ENCODE measurements at places on chromosomes 5 and 9.

- no peak for DNase-seq
Observed at GRCh38 chr5:66342341-66342880, 198.3 kb downstream of the SREK1 start.

GRCh38 chr5:24073107-24073506, 565.7 kb downstream of the PRDM9 start:
- DNase-seq = no peak

DNA sequence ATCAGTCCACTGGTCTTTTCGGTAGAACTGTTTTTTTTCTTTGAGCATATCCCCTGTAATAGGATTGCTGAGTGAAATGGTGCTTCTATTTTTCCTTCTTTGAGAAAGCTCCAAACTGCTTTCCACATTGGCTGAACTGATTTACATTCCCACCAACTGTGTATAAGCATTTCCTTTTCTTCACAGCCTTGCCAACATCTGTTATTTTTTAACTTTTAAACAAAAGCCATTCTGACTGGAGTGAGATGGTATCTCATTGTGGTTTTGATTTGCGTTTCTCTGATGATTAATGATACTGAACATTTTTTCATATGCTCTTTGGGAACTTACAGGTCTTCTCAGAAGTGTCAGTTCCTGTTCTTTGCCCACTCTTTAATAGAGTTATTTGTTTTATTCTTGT, 764.7 kb downstream of the MTRR start:
- no peak for DNase-seq

GRCh38 chr5:172701291-172701656, 60.2 kb downstream of the NEURL1B start:
- no peak for DNase-seq

- DNase-seq = no peak
Observed at GRCh38 chr5:14386884-14387624, 194.5 kb upstream of the OTULINL start.

- DNase-seq = no peak
Observed at GRCh38 chr5:74064225-74064624, 438.2 kb downstream of the ARHGEF28 start.

DNA sequence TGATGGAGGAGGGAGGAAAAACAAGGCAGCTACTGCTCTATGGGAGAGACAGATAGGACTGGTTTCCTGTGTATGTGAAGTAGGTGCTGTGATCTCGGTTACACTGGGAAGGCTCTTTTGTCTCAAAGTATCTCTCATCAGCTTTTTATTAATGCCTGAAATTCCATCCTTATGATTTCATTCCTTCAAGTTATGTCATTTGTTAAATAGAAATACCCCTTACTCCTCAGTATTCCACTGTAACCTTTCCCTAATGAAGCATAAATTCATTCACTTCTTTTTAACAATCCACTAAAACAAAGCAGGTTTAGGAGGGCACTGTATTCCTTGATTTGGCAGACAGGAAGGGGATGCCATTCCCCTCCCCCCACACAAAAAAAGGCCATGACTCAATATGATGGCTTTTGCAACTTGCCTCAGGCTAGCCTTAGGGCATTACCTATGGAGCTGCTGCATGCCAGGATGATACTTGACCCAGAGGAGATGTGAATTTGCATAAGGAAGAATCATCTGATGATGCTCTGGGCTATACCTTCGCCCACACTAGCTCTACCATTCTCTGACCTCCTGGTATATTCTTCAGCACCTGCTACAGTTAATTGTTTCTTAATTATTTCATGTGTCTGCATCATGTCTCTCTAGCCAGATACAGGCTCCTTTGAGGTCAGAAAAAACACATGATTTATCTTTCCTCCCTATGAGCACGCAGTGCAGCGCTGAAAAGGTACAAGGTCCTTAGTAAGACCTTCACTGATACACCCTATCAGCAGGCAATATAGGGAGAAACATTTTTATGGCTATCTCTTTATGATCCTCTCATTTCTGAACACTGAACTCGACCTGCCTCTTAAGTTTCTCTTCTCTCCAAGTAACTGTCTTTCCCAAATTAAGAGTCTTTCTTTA, 26.3 kb downstream of the NR3C1 start:
- DNase-seq = no peak

GRCh38 chr9:84667571-84668195, 1.8 kb upstream of the NTRK2 start:
- no peak for DNase-seq

GRCh38 chr9:135711391-135711790, 9.4 kb downstream of the KCNT1 start:
- no peak for DNase-seq

DNA sequence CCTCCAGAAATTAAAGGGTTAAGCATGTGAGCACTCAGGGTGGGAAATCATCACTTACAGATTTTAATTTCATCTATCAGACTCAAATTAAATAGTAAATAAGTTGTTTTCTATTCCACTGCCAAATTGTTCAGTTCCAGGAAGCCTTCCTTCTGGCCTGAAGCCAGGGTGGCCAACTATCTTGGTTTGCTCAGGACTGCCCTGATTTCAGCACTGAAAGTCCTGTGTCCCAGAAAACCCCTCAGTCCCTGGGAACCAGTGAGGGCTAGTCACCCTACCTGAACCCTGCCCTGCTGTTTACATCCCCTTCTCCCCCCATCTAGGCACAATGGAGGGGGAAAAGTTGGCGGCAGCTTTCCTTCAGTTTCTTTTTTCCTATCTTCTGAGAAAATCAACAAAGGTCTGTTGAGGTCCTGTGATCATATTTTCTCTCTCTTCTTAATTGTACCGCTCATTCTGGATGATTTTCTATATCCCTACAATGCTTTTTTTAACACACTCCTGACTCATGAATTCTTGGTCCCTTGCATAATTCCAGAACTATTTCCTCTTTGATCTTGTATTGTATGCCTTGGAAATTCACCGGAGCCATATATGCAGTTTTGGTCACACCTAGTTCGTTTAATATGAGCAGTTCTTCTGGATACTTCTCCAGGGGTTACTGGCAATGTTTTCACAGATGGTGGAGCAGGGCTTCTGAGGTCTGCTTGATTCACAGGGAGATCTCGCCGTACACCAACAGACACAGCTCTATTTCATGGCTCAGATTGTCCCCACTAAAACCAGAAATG, 103.8 kb downstream of the MAP1B start:
- DNase-seq = no peak

- DNase-seq = no peak
Observed at GRCh38 chr5:167987490-167988280, 303.8 kb upstream of the WWC1 start.

DNA sequence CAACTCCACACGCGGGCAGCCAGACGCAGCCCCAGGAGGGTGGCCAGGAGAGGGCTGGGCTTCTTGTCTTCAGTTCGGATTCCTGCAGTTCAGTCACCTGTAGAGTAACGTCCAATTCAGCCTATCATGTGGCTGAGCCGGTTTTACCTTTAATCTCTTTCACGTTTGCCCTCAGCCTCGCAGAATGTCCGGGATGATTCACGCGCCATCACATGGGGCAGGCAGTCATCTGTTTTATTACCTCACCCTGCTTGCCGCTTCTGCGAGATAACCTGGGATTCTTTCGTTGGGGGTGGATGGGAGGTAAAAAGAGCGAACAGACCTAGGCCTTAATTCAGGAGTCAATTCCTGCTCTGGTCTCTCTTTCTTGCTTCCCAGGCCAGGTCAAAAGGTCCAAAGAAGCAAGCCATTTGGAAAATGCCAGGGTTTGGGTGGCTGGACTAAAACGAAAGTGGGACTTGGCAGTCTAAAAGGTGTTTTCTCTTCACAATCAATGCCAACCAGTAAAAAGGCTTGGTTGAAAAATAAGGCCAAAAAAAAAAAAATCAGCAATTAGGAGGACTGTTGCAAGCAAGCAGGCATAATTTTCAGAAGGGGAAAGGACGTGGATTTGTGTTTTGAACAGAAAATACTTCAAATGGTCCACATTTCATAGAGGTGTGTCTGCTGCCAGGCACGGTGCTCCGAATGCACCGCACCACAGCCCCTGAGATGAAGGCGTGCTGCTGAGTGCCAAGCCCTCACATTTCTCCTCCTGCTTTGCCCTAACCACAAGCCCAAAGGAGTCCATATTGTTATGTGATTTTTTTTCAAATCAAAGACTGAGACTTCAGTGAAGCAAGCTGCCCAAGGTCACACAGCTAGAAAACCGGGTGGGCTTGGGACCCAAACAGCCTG, 2.8 kb upstream of the WWC1 start:
- no peak for DNase-seq

- no peak for DNase-seq
Observed at GRCh38 chr5:78974011-78974410, 11.1 kb downstream of the ARSB start.

DNA sequence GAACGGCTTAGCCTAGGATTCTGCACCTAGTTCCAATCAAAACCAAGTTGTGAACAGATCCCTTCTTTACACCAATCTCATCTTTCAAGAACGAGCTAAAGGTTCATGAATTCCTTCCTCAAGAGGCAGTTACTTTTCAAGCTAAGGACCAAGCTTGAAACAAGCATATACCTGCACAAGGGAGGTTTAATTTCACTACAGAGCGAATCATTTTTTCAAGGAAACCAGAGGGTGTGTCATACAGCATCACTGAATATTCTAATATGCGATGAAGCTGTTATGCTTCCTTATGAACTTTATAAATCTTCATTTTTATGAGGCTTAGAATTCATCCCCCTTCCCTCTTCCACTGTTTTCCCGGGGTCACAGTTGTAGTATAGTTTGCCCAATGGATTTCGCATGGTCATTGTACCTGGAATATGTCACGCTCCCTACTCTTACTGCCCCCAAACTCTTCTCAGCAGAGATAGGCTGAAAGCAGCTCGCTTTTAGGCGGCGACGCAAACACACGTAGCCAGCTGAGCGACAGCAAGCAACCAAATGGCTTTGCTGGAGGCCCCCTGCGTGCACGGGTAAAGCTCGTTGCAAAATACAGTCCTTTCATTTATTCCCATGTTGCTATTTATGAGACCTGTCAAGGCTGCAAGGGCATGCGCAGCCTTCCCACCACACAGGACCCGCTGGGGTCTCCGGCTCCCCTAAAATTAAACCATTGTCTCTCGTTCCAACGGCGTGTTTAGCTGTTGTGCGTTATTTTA, 832 bp downstream of the LMBRD2 start:
- DNase-seq = peak; percentile 84

GRCh38 chr5:180070756-180071530, 616 bp downstream of the RNF130 start:
- DNase-seq = peak; percentile 85

- no peak for DNase-seq
Observed at GRCh38 chr9:136613824-136614371, 48.8 kb upstream of the EGFL7 start.

DNA sequence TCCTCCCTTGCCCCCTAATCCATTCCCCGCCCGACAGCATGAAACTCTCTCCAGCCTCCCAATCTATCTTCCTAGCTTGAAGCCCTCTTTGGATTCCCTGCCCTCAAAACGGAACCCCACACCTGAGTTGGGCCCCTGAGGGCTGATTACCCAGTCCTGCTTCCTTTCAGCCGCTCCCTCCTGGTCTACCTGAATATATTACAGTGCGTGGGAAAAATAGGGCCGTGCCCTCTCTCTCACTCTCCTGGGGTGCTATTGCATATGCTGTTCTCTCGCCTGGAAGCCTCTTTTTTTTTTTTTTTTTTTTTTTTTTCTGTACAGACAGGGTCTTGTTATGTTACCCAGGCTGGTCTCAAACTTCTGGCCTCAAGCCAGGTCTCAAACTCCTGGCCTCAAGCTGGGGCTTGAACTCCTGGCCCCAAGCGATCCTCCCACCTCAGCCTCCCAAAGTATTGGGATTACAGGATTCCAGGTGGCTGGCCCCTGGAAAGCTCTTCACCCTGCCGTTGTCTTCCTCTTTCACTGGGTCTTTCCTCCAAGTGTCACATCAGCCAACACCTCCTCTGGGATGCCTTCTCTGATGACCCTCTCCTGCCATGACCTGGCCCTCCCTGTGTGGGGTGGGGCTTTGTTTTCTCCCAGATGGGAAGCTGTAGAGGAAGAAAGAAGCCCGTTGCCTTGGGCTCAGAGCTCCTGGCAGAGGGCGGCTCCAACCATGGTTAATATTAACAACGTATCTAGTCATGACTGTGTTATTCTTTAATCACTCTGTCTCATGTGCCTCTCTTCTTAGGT, 8.2 kb downstream of the DNM1 start:
- peak; percentile 43 for DNase-seq

DNA sequence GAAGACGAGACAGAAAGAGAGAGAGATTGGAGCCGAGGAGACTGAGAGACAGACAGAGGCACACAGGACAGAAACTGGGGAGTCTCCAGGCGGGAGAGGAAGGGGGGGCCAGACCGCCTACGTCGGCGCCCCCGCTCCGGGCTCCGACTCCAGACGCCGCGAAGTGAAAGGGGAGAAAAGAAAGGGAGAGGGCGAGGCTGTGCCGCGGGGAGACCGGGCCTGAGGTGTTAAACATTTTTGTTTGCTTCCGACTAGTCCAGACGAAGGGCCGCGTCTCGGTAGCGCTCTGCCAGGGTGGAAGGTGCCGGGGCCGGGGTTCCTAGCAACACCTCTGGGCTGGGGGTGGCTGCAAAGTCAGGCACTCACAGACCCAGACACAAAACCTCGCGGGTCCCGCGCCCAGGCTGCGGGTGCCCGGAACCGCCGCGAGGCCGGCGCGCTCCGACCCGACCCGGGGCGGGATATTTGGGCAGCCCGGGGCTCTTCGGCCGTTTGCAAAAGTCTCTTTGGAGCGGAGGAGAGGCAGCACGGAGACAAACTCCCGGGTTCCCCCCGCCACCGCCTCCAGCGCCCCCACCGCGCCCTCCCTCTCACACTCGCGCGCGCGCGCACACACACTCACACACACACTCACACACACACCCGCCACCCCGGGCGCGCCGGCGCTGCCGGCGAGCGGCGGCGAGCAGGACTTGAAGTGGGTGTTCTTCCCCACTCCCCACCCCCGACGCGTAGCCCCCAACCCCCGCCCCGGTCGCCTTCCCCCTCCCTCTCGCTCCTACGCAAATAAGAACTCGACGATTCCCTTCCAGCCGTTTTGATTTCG, 626 bp upstream of the FST start:
- peak; percentile 89 for DNase-seq

DNA sequence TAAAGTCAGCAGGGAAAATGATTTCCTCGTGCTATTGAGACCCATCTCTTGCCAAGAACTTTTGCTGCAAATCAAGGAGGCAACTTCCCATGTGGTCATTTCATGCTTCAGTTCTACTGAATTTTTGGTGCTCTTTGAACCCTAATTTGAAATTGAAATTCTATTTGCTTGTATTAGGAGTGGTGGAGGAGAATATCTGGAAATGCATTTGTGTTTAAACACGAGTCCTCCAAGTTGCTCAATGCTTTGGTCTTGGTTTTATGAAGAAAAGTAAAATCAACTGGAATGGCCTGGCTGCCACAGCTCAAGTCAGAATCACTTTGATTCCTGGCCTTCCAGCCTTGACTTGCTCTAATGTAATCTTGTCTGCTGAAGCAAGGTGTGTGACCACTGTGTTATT, 613.2 kb downstream of the TLE1 start:
- DNase-seq = no peak

All from posterior vena cava (tissue), 2 donors.